ACHN (cell line): ENCODE measurements at places on chromosomes 2 and 18.
A peak's percentile ranks its signal among the peaks of the same experiment; 100 is the strongest.

GRCh38 chr2:195961873-195962272, 106.8 kb downstream of the DNAH7 start:
- DNase-seq, result no peak

DNA sequence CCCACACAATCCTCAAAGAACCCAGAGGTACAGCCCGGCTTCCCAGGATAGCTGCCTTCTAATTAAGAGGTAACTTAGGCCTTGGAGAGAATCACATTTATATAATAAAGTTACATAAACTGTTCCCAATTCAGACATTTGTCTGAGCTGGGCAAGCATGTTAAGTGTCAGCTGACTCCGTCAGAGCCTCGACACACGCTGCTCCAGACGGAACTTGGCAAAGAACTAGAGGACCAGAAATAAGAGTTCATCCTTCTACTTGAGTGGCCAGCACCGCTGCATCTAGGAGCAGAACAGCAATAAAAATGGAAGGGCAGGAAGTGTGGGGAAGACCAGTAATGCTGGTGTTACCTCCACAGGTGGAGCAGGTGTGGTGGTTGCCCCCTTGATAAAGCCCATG, 80.5 kb downstream of the MYO5B start:
- DNase-seq, result no peak

- no peak for DNase-seq
Observed at GRCh38 chr2:152410165-152410597, 75.2 kb downstream of the FMNL2 start.

DNA sequence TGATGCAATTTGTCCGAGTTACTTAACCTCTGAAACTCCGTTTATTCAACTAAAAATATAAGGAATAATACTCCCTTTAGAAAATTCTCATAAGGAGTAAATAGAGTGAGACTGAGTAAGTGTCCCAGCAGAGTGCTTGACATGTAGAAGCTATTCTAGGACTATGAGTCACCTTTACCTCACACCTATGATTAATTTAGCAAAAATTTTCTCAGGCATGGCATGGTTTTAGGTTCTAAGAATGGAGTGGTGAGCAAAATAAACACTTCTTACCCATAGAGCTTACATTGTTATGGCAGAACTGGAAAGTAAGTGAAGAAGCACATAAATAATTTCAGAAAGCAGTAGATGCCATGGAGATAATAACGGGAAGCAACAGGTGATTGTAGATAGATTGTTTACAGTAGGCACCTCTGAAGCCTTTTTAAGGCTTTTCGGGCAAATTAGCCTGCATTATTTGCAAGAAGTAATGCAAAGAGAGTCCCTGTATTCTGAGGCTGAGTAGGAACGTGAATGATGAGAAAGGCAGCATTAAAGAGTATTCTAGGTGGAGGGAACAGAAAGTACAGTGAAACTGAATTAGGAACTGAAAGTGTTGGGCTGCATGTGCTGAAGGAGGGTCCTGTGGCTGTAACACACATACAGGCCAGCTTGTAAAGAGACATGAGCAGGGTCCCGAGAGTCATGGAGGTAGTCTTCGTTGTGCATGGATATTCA, 209.2 kb downstream of the ZNF407 start:
- DNase-seq, result peak; percentile 87

DNA sequence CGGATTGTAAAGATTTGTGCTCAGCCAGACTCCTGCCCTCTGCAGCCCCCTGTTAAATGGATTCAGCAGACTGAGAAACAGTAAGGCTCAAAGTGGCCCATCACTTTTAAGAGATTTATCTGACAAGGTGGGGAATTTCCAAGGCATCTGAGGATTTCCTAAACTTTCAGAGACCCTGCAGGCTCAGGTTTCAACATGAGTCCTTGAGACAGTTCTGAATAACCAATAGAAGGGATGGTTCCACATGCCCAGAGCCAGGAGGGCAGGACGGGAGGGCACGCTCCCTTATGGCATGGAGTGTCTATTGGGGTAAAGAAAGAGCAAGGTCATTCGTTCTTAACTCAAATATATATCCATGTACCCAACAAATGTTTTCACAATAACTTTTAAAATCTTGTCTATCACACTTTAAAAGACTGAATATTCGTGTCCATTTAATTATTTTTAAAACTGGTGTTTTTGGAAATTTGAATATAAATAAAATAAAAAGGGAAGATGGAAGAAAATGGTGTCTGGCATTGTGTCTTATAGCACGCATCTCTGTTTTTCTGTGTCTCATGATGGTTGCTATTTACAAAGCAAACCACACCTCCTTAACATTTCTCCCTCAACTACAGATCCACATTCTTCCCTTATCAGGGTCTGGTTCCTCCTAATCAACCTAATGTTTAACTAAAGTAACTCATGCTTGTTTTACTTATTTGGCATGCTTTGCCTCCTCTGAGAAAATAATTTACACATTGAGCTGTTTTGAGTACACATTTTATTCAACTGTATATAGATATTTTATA, 56.0 kb upstream of the DSG1 start:
- no peak for DNase-seq

DNA sequence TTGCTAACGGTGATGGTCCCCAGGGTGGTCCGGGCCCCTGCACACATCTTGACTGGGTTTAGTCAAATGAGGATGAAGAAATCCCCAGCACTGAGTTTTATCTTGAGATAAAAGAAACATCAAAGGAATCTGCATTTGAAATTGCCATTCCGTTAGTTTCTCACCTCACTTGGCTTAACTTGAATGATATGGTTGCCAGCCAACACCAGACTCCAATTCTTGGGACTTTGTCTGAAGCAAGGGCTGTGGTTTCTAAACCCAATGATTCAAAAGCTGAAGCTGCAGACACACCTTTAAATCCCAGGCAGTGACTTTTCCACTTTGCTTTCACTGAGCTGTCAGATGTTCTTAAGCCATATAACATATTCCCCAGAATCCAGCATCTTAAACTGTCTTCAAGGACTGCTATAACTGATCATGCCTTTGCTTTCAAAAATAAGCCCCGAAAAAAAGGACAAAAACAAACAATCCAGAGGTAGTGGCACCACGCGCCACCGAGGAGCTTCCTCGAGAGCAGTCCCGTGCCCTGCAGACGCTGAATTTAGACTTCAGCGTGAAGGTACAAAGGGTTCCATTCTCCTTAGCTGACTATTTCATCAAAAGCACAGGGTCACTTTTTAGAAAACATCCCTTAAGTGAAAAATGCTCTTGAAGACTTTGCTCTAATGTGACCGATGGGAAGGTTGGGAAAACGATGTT, 189.3 kb downstream of the HDAC4 start:
- DNase-seq, result no peak

DNA sequence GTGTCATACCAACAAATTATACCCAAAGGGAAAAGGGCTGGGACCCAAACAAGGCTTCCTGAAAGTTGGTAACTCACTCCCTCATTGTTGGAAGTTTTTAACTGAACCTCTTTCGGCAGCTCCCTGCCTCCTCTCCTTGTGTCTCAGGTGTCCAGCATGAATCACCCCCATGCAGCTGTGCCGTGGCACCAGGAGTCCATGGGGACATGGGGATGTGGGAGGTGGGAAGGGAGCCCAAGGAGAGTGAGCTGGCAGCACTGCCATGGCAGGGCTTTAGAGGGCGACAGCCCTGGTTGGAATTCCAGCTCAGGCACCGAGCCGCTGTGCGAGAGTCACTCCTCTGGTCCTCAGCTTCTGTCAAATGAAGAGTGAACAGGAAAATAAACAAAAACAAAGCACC, 12.5 kb upstream of the GYPC start:
- DNase-seq, result no peak

DNA sequence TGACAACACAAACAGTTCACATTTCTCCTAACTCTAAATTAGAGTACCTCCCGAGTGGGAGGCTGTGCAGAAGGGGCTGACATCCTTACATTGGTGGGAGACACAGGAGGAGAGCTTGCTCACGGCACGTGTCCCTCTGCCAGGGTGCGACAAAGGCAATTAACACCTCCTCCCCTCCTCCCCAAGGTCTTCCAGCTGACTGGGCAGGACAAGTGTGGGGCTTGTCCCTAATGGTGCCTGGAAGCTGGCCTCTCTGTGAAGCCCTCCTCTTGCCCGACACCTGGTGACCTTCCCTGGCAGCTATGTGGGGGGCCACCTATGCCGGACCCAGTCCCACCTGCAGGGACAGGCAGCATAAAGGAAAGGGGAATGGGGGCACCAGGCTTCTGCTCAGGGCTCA, 57.0 kb downstream of the FAM168B start:
- DNase-seq, result no peak

- no peak for DNase-seq
Observed at GRCh38 chr18:39693359-39693758, 2127.8 kb upstream of the CELF4 start.

DNA sequence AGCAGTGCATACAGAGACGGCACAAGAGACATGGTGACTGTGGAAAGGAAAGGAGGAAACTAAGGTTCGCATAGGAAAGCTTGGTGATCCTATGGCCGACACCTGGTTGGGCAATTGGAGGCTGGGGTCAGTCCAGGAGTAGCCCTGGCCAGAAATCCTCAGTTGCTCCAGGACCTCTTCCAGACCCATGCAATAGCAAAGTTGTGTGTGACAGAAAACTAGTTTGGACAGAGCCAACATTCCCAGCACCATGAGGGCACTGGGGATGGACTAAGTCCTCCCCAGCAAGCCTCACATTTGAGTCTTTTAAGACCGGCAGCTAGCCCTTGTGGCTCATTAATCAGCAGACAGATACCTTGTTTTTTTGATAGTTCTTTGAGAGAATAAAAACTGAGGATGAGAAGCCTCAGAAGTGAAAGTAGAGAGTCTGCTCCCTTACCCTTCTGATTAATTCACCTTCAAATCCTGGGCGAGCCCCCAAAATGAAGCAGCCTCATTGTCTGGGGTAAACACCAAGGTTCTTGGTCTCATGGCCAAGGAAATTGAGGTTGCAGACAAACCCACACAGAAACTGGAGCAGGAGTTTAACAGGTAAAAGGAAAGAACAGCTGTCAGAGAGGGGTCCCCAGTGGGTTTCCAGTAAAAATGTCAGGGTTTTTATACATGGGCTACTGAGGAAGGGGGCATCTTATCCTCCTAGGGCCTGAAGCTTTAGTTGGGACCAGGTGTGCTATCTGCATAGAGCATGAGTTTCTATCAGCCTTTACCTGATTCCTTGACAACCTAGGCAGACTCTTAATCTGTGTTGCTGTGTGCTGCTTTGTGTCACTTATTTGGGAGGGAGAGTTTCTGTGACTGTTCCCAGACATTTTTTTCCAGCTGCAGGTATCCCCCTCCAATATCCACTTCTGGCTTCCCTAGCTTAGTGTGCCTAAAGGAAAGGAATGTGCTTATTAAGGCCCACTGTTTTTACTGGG, 39.1 kb downstream of the STK17B start:
- DNase-seq, result peak; percentile 48

DNA sequence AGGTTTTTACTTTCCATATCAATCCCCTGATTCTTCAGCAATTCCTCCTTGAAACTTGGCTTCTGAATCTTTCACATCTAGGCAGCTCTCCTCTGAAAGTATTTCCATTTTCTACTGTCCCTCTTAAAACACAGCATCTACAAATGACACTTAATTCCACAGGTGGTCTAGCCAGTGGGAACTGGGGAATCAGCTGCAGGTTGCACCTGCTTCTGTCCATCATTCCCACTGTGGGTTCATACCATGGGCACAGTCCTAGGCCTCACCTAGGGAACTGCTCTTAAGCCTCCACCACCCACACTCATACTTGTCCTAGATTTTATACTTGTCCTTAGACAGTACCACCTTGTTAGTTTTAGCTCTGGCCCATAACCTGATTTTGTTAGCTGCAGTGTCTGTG, 2.2 kb downstream of the LOXL3 start:
- DNase-seq, result no peak

DNA sequence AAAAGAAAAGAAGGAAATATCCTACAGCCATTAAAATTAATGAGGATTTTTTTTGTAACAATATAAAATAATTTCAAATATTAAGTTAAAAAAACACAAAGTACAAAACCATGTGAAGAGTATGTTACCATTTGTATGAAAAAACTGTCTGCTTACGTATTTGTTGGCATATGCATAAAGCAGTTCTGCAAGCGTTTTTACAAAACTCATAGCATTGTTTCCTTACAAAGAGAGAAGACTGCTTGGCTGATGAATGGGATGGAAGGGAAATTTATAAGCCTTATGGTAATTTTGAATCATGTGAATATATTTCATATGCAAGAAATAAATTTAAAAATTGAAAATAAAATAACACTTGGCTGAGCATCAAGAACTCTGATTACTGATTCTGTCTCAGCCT, 63.1 kb downstream of the METTL4 start:
- no peak for DNase-seq

GRCh38 chr2:174117951-174118930, 130.1 kb downstream of the OLA1 start:
- peak; percentile 26 for DNase-seq

DNA sequence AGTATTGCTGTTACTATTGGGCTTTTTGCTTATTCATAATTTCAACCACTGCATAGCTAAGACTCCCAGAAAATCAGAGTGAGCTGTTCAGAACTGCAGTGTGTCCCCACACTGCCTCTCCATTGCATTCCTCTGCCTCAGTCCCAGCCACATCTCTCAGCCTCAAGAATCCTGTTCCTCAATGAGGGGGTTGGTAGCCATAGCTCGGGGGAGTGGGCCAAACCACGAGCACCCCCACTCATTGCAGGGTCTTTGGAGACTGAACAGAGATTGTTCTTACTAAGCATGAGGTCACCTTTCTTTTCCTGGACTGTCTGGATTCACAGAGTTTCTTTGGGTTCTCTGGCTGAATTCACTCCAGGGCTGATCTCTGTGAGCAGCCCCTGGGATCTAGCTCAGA, 161.1 kb downstream of the GFPT1 start:
- no peak for DNase-seq
